ENCODE measurements at places on chromosomes 4 and X. TPM values are rescaled to one million over a fixed set of nuclear protein-coding genes. Genes with fewer than 3 reads are reported as not detected.

Gene TRAM1L1
- total RNA-seq, result not detected

GRCh38 chr4:107740950-107741701 lies 21.1 kb upstream of the PAPSS1 start:
- no peak for DNase-seq

- no peak for DNase-seq
Measured at GRCh38 chr4:160716551-160716950, 1447.2 kb downstream of the FSTL5 start.

Gene MAGEA3
- not detected for total RNA-seq

Gene WDFY3
- total RNA-seq, result 0.71 TPM

Measured in activated naive CD8-positive, alpha-beta T cell treated with anti-CD3 and anti-CD28 coated beads, Interleukin-2, amount 10 ng/mL, durations not matched to agents 7 days and 5 days (primary cell).